Neural crest cell (in vitro differentiated cells): ENCODE measurements at places on chromosomes 1 and 21. TPM values are rescaled to one million over a fixed set of nuclear protein-coding genes. Genes with fewer than 3 reads are reported as not detected.
A peak's percentile ranks its signal among the peaks of the same experiment; 100 is the strongest.

GRCh38 chr1:6634371-6635052, 9.8 kb downstream of the THAP3 start:
- no peak overlapping the region for H3K4me3 ChIP-seq
- no peaks in the 10 kb centered on the region for H3K4me1 ChIP-seq
- H3K27me3 ChIP-seq, result no peaks in the 10 kb centered on the region

GRCh38 chr21:46095083-46095719, 2.7 kb upstream of the COL6A2 start:
- H3K4me3 ChIP-seq, result no peak overlapping the region
- peaks cover 4% of the 10 kb centered on the region for H3K4me1 ChIP-seq
- DNase-seq, result no peak
- H3K27ac ChIP-seq, result no peak overlapping the region

DNA sequence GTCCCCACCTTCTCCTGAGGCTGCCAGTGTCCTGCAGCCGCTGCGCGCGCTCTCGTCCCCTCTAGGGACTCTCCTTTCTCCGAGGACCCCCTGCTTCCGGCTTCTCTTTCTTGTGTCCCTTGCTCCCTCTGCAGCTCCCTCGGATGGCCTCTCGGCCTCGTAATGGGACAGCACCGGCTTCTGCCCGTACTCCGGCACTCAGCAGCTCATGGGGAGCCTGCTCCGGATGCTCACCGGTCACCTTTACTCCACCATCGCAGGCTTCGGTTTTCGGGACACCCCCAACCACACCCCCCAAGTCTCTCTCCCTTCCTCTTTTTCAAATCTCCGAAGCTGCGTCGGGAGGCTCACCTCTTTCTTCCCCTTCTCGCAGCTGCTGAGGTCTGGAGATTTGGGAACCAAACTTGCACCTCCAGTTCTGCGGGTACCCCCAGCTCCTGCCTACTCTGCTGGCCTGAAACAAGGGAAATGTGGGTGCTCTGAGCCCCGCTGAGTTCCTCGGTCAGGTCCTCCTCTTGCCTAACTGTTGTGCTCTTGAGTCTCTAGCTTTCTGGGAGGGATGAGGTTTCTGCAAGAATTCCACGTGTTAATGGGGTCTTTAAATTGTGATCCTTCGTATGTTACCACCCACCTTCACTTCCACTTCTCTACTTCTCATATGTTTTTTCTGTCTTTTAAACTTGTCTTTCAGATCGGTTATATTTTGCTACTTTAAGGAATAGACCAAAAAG, 930 bp downstream of the CDC14A start:
- H3K27me3 ChIP-seq, result peaks cover 2% of the 10 kb centered on the region
- H3K4me3 ChIP-seq, result peak overlapping the region; percentile 97
- H3K27ac ChIP-seq, result peak overlapping the region; percentile 97
- peaks cover 3% of the 10 kb centered on the region for H3K36me3 ChIP-seq
- peak; percentile 48 for DNase-seq

GRCh38 chr1:226603022-226603857, 54.7 kb downstream of the STUM start:
- no peaks in the 10 kb centered on the region for H3K27me3 ChIP-seq
- H3K4me3 ChIP-seq, result no peak overlapping the region
- H3K27ac ChIP-seq, result no peak overlapping the region

DNA sequence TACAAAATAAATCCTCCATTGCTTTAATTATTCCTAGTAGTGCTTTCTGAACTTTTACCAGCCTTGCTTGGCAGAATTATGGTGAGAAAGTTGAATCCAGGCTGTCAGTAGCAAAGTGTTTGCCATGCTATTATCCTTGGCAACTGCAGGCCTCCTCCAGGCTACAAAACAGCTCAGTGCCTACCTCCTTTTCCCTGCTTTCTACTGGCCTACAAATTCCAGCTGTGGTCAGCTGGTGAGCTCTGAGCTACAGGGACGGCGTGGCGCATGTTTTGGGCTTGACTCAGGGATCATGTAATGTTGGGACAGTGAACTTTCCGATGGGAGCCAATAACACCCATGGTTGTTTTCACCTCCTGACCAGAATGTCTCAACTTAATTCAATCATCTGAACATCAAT, 456.1 kb upstream of the ADAMTS5 start:
- H3K27me3 ChIP-seq, result no peaks in the 10 kb centered on the region
- DNase-seq, result no peak
- H3K4me1 ChIP-seq, result no peaks in the 10 kb centered on the region
- no peak overlapping the region for H3K4me3 ChIP-seq

DNA sequence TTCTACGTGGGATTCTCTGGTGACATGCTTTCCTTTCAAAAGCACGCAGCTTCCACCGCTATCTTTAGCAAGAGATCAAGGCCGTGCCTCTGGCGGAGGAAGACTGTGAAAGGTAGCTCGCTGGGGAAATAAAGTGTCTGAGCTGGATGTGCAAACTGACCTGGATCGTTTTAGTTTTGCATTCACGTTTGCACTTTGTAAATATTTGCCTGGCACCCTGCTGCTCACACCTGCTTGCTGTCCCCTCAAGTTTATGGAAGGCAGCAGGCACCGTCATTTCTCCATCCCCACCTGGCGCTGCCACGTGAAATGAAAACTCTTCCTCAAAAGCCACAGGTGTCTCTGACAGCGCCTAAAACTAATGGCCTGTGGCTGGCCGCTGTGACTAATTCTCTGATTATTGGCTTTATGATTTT, 44.0 kb upstream of the TARDBP start:
- no peak for DNase-seq
- peaks cover 14% of the 10 kb centered on the region for H3K4me1 ChIP-seq
- H3K4me3 ChIP-seq, result no peak overlapping the region
- H3K36me3 ChIP-seq, result no peaks in the 10 kb centered on the region
- no peaks in the 10 kb centered on the region for H3K27me3 ChIP-seq

- H3K4me1 ChIP-seq, result no peaks in the 10 kb centered on the region
- H3K36me3 ChIP-seq, result peaks cover 29% of the 10 kb centered on the region
- no peak overlapping the region for H3K4me3 ChIP-seq
- peak; percentile 41 for DNase-seq
- H3K27me3 ChIP-seq, result no peaks in the 10 kb centered on the region
Measured at GRCh38 chr1:149962039-149962647, 25.5 kb upstream of the MTMR11 start.

DNA sequence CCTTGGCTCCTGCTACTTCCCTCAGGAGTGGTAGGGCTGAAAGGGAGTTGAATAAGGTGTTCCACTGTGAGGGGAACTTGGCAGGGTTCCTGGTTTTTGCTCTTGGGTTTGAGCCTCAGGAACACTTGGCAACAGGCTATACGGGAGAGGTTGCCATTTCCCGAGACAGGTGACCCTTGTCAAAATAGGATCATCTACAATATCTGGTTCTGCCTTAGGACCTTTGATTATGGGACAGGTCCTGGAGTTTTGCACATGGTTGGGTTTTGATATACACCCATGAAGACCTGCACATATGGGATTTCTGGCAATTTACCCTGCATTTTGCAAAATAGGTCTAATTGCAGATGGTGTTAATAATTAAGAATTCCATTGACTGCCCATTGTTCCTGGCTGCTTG, 31.1 kb downstream of the YY1AP1 start:
- no peak overlapping the region for H3K27ac ChIP-seq
- H3K36me3 ChIP-seq, result peaks cover 34% of the 10 kb centered on the region
- H3K4me1 ChIP-seq, result no peaks in the 10 kb centered on the region
- no peak overlapping the region for H3K4me3 ChIP-seq
- DNase-seq, result no peak
- H3K27me3 ChIP-seq, result no peaks in the 10 kb centered on the region

DNA sequence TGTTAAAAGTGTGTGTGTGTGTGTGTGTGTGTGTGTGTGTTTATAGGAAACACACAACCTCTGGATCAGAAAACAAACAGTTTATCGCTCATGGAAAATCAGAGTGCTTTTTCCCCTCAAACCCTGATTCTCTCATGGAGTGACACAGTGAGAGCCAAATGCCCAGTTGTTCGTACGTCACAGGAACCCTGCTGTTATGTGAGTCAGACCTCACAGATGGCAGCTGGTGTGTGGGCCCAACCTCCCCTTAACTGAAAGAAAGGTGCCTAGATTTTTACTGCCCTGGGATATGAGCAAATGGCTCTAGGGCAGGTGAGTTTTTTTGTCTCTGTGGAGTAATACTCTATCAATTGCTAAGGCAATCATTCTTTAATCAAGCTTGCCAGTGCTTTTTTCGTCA, 1788.1 kb downstream of the BRINP3 start:
- H3K4me1 ChIP-seq, result no peaks in the 10 kb centered on the region
- peak overlapping the region; percentile 53 for H3K27ac ChIP-seq
- H3K4me3 ChIP-seq, result no peak overlapping the region
- H3K27me3 ChIP-seq, result no peaks in the 10 kb centered on the region
- no peaks in the 10 kb centered on the region for H3K36me3 ChIP-seq

GRCh38 chr1:217681806-217682205, 50.7 kb downstream of the SPATA17 start:
- no peaks in the 10 kb centered on the region for H3K36me3 ChIP-seq
- H3K27ac ChIP-seq, result no peak overlapping the region
- no peaks in the 10 kb centered on the region for H3K27me3 ChIP-seq
- H3K4me1 ChIP-seq, result no peaks in the 10 kb centered on the region
- H3K4me3 ChIP-seq, result no peak overlapping the region

Gene SH2D2A
- 1.0 and 1.1 TPM in 2 replicates for total RNA-seq
